ENCODE measurements at places on chromosomes 7 and 10.

DNA sequence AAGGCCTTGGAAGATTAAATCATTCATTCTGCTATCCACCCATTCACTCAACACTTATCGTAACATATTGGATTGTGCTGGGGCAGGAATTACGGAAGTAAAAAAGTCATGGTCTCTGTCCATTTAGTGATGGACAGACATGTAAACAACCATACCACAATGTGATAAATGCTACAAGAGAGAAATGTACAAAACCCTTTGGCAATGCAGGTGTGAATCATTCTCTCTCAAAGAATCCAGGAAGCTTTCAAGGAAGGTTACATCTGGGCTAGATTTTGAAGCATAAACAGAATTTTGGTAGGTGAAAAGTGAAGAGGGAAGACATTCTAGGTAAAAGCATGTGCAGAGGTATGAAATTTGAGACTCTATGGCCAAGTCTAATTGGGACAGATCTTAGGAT is 61.7 kb upstream of the KCNIP2 start:
- no peak for DNase-seq

DNA sequence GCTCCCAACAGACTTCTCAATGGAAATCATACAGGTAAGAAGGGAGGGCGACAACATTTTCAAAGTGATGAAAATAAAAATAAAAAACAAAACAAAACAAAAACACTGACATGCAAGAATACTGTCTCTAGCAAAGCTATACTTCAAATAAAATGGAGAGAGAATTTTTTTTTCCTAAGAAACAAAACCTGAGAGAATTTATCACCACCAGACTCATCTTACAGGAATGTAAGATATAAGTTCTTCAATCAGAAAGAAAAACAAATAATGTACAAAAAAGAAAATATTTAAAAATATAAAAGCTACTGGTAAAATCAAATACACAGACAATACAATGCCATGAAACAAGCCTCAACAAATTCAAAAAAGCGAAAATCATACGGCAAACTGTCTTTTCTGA is 113.2 kb downstream of the NRBF2 start:
- DNase-seq, result no peak

- no peak for DNase-seq
Measured at GRCh38 chr7:91787931-91788330, 92.6 kb downstream of the MTERF1 start.

DNA sequence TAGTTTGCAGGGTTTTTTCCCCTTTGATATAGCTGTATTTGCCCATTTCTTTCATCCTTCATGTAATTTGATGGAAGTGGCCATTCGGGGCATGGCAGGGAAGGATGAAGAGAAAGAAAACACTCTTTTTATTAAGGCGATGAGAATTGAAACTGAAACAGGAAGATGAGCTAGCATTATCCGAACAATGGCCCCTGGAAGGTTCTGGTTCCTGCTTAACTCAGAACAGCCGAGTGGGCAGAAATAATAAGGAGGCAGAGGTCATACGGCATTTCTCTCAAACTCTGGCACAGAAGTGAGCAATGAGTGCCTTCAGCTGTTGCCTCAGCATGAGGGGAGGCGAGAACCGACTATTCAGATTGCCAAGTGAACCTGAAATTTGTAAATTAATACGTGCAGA is 113.2 kb upstream of the MYO3A start:
- DNase-seq, result no peak

- DNase-seq, result no peak
Measured at GRCh38 chr10:54133203-54133602, 667.8 kb downstream of the PCDH15 start.

DNA sequence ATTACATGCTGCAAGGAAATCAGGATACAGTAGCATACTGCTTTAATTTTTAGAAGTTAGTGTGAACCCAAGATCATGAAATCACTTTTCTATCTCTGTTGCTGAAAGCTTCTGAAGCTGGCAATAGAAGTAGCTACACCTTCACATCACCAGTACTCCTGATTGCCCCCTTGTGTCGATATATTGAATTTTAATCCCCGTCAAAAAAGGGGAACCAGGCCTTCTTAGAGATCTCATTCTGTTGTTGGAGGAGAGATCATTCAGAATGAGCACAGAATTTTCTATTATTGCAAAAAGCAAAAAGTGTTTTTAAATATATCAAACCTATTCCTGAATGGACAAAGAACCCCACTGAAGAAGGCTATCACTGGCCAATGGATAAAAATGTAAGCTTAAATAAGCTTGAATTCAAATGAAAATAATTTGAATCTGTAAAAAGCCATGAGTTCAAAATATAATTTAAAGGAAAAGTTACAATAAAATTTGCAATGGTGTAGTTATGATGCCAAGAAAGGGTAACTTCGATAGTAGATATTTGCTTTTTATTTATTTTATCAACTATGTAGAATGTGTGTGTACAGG is 39.7 kb upstream of the TEX47 start:
- DNase-seq, result no peak

GRCh38 chr10:49595713-49596492 is 14.2 kb upstream of the SLC18A3 start:
- DNase-seq, result no peak

DNA sequence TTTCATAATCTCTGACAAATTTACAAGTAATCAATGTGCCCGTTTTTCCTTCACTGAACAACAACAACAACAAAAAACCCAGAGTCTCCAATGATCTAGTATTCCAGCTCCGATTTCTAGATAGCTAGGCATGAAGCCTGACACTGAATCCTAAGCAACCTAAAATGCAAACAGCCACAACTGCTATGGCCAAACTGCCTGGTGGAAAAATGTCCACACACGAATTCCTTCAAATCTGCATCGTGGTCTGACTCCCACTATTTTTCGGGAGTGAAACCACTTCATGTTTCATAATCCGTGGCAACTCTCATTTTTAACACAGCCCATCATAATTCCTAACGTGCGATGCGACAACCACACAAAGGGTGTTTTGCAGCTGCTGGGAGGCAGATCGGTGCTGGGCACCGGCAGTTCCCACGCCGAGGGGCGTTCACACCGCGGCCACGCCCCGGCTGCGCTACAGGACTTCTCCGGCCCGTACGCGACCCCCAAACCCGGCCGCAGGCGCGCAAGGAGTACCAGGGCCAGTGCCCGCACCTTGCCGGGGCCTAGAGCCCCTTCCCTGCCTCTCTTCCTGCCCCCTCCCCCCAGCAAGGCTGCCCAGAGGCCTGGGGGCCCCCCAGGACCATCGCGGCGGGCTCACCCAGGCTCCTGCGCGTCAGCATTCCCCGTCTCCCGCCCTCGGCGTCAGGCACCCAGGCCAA is 814 bp downstream of the RUFY2 start:
- peak; percentile 18 for DNase-seq

Data from stimulated activated CD4-positive, alpha-beta T cell treated with anti-CD3 and anti-CD28 coated beads, Interleukin-15, amount 100 ng/mL, for 1 hour (primary cell).